ENCODE measurements at places on chromosomes 5 and 9.

DNA sequence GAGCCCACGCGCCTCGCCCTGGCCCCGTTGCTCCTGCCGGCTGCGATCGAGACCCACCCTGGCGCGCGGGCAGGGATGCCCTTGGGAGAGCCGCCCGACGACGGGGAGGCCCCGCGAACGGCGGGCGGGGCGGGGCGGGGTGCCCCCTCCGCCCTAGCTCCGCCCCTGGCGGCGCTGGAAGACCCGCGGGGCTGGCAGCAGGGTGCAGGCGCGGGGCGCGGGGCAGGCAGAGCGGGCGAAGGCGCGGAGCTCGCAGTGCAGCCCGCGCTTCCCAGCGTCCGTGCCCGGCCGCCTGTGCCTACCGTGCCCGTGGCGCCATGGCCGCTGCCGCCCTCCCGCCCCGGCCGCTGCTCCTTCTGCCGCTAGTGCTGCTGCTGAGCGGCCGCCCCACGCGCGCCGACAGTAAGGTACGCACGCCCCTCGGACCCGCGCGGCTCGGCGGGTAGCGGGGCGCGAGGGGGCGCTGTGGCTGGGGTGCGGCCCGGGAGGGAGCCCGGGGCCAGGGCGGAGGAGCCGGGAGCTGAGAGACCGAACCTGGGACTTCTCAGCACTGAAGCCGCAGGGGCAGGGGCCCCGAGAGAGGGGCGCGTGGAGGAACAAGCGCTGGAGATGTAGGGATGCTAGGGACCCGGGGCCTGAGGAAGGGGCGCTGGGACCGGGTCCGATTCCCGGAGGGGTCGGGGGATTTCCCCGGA lies at the start of gene OLFML2A:
Gene OLFML2A, plus strand, starts transcription at position 180 of the 695 bp plus-strand sequence. Its CDS starts 138 bp downstream, at position 318.
- DNase-seq, result no peak

DNA sequence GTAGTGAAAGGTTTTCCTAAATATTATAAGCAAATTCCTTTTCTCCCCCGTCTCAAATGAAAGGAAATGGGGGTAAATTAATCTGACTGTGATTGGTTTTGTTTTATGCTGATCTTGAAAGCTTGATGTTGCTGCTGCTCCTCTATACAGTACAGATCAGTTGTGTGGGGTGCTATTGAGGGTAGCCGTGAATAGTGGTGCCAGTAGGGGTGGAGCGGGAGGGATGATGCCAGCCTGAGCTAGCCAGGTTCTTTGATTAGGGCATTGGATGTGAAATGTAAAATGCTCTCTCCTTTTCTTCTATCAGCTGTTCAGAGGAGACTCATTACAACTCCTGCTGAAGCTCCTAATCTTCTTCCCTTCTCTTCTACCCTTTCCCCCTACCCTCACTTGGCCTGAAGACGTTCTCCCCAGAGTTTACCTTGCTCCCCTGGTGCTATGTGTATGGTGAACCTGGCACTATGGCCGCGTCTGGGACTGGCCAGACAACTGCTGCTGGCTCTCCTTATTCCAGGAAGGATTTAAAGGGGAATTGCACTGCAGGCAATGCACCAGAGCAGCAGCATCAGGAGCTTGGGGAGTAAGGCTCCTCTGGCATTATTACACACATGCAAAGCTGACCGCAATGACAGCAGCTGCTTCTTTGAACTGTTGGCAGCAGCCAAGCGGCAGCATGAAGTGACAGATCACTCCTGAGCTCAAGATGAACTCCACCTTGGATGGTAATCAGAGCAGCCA lies 566 bp downstream of the GPR21 start:
- no peak for DNase-seq

DNA sequence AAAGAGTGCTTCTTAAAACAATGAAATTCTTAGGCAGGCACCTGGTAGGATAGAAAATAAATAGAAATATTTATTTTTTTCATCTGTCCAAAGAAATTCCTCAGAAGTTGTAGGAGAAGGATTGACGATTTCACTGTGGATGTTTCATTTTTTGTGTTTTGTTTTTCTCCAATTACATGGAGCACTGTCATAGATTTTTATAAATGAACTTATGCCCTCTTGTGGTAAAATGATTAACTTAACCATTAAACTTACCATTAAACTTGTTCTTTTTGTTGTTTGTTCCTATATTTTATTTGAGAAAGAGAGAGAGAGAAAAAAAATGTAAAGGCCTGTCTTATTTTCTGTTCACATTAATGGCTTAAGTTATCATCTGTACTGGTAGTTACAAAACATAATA lies 339.2 kb downstream of the PRR16 start:
- DNase-seq, result peak; percentile 25

GRCh38 chr5:22896152-22896551 lies 43.0 kb upstream of the CDH12 start:
- peak; percentile 2 for DNase-seq

DNA sequence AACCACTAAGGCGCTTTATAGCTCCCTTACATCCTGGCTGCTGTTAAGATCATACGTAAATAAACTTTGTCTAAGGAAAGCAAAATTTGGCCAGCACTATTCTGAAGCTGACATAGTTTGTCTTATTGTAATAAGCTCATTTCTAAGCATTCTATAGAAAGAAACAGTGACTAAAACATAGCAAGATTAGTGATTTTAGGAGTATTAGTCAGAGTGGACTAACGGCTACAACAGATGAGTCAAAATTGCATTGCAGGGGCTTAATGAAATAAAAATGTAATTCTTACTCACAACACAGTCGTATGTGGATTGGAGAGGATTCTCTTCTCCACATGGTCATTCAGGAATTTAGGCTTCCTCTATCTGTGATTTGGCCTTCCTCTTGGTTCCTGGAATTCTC lies 347.6 kb downstream of the GADD45G start:
- no peak for DNase-seq

DNA sequence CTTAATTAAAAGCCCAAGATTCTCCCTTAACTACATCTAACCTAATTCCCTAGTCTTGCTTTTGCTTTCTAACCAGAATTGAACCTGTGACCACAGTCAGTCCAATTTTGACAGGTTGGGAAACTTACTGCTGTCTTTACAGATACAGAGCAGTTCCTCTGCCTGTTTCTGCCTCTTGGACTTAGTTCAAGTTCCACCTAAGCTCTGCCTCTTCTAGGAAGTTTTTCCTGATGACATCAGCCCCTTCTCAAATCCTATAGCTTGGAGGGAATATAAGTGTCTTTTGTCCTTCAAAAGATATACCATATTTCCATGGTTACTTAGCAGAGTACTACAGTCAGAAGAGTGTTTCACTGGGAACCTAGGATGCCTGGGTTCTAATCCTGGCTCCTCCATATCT lies 31.7 kb downstream of the BRINP1 start:
- no peak for DNase-seq

DNA sequence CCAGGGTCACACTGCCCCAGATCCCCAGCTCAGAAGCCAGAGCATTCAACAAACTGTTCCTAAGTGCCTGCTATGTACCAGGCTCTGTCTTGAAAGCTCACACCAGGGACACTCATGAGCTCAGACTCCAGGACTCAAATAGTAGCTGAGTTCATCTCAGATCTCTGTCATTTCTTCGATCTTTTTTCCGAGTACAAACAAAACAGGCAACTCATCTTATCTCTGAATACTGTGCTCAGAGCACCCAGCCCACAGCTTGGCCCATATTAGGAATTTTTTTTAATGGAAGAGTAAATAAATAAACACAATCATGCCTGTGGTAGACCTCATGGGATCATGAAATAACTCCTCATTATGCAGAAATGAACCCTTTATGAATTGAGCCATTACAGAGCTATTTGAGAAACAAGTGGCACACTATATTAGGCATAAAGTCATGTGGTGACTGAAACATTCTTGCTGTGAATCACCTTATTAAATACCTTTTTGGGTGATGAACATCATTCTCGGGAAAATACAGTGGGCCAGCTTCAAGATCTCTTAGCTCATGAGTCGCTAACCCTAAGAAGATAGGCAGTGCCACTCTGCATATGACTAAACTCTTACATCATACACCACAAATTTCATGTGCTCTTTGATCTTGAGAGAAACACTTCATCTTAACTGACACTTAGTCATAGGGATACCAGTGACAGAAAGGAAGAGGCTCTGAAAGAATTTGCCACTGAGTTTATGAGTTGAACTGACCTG lies 9.9 kb downstream of the SH3RF2 start:
- DNase-seq, result peak; percentile 51

DNA sequence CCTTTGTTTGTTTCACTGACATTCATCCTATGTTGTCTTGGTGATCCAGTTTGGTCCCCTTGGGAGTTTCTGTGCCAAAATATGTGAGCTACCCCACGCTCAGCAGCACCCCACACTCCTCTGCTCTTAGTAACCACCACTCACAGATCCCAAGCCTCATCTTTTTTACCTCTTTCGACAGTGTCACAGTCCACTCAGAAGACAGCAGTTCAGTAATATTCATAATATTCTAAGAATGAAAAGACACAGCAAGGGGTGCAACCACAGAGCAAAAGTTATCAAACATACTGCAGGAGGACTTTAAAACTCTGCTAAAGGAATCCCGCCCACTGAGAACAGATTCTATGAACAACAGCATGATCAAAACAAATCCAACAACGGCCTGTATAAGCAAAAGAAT lies 28.2 kb downstream of the RNF130 start:
- DNase-seq, result no peak

GRCh38 chr9:105911104-105911911 lies 217.0 kb downstream of the TMEM38B start:
- no peak for DNase-seq

DNA sequence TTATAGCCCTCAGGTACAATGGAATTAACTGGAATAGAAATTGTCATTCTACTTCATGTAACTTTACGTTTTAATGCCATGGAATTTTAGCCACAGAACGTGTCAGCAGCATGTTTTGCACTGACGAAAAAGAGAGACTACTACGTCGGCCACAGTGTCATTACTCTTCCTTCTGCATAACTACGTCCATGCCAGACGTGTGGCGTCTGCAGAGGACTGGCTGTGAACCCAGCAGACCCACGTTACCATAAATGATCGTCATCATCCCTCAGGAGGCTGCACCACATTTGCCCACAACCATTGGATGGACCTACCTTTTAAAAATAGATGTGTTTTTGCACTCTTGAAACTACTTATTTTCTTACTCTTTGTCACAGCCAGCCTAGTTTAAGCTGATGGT lies 63.8 kb upstream of the ATG10 start:
- DNase-seq, result no peak

DNA sequence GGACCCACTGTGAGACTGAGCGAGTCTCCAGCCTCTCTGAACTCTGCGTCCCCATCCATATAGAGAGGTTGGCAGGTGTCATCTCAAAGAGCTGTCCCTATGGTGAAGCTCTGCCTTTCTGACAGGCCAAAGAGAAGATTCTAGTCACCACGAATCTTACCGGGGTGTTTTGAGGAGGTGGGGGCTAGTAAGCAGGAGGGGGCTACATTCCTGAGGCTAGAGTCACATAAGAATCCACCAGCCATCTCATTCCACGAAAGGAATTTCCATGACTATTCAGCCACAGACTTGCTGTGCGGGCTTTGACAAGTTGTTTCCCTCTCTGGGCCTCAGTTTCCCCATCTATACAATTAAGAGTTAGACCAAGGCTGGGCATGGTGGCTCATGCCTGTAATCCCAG lies 16.3 kb downstream of the PDGFRB start:
- no peak for DNase-seq

DNA sequence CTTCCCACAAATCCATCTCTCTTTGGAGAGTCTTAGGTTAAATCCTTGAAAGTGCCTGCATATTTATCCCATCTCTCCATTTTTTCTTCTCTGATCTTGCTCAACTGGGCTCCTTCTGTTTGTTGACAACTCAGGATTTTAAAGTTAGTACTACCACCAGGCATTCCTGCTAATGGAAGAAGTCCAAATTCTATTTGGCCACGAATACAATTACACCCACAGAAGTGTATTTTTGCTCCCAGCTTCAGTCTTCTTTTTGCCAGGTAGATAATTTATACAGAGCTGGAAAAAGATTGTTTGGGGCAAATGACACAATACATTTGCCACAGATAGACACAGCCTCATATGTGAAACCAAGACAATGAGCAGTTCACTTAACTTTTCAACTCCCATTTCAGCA lies 74.8 kb downstream of the CETN3 start:
- no peak for DNase-seq

- DNase-seq, result peak; percentile 75
These were observed at the start of gene TOR4A for GRCh38 chr9:137277329-137278041. Gene TOR4A, plus strand, starts transcription at chr9:137277726. Its CDS starts 964 bp downstream, at chr9:137278690.

DNA sequence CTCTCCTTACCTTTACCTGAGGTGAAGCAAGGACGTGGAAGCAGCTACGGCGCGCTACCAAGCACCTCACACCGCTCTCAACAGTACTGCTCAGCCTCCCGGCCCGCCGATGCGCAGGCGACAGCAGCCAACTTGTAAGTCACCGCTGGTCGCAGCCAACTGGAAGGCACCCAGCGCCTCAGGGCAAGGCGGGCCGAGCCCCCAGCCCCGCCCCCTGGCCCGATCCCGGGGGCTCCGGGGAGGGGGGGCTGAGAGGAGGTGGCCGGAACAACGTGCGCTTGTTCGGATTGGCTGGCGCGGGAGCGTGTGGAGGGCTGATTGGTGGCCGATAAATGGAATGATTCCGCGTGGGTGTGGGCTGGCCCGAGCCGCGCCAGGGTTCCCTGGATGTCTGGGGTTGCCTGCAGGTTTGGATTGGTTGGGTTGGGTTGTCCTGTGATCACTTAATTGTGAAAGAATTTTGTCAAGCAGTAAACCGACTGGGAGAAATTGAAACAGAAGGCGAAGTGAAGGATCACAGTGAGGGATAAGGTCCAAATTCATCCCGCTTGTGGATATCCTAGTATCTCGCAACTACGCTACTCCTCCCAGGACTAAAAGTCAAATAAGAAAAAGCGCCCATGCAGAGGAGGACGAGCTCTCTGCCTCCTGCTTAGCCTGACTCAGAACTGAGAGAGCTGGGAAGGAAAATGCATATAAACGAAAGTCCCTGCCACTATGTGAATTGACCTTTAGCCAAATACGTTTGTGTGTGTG lies at the start of gene STARD4:
Gene STARD4, minus strand, starts transcription at position 161 of the 756 bp plus-strand sequence. CDS start 5,102 bp downstream, outside the sequence.
- peak; percentile 99 for DNase-seq

GRCh38 chr9:127949827-127950512 lies 12.3 kb upstream of the DPM2 start:
- no peak for DNase-seq

DNA sequence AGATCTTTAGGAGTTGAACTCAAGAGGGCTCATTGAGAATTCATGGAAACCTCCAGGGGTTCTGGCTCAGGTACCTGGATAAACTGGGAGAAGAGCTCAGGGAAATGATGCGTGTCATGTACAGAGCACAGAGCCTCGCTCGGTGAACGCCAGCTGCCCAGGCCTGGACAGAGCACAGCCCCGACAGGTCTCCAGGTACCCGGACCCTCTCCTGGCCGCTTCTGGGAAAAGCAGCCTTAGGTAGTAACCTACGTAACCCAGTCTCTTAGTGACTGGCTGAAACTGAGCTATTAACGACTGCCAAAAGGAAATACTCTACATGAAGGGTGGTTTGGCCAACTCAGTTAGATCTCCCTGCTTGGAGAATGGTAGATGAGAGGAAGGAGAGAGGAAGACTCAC lies 157.4 kb downstream of the TTLL11 start:
- no peak for DNase-seq

DNA sequence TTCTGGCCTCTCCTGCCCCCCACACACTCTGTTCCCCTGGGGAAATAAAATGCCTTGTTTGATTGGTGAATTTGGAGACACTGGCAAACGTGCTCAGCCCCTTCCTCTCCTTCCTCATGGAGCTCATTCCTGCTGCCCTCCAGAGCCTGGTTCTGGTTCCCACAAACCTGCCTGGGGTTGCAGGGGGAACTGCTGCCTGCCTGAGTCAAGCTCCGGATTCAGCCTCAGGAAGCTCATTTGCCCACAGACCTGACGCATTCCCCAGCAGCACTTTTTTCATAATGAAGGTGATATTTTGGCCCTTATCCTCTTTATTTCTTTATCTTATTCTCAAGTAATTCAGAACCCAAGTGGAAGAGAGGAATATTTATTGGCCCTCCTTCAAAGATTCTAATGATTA lies 140.5 kb downstream of the TTLL11 start:
- DNase-seq, result no peak
